Stomach (tissue), 19 donors: ENCODE measurements at places on chromosomes 3 and 15. TPM values are rescaled to one million over a fixed set of nuclear protein-coding genes. Genes with fewer than 3 reads are reported as not detected.

DNA sequence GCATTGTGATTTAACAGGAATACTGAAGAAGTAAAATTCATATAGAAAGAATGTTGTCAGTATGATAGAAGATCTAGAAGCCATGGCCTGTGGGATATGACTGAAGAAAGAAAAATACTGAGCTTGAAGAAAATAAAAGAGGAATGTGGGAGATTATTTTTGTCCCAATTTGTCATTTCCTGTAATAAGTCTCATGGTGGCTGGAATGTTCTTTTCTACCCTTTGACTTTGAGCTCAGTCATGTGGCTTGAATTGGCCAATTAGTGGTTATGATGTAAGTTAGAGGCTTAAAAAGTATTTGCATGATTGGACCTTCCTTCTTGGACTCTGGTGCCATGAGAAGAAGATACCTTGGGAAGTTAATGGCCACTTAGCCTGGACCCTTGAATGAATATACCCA is 14.1 kb downstream of the APH1B start:
- H3K36me3 ChIP-seq = peaks cover 23% of the 10 kb centered on the region
- H3K27me3 ChIP-seq = no peaks in the 10 kb centered on the region
- H3K4me3 ChIP-seq = no peak overlapping the region

GRCh38 chr3:60206206-60206605 is 1045.0 kb downstream of the FHIT start:
- H3K4me3 ChIP-seq = no peak overlapping the region
- H3K36me3 ChIP-seq = no peaks in the 10 kb centered on the region
- DNase-seq = no peak

GRCh38 chr3:66426135-66426534 is 74.7 kb downstream of the LRIG1 start:
- H3K4me1 ChIP-seq = peaks cover 74% of the 10 kb centered on the region
- H3K27me3 ChIP-seq = no peaks in the 10 kb centered on the region
- H3K4me3 ChIP-seq = no peak overlapping the region
- DNase-seq = no peak
- H3K27ac ChIP-seq = peak overlapping the region; percentile 81
- H3K36me3 ChIP-seq = no peaks in the 10 kb centered on the region

GRCh38 chr15:26298010-26298658 is 435.0 kb upstream of the ATP10A start:
- no peaks in the 10 kb centered on the region for H3K27me3 ChIP-seq
- no peak overlapping the region for H3K4me3 ChIP-seq
- no peaks in the 10 kb centered on the region for H3K4me1 ChIP-seq
- no peak for DNase-seq
- H3K36me3 ChIP-seq = no peaks in the 10 kb centered on the region
- H3K27ac ChIP-seq = no peak overlapping the region

Gene TGM4
- not detected for total RNA-seq
